NCI-H446 treated with DMSO at 0.1 percent for 48 hours (cell line): ENCODE measurements at places on chromosomes 1 and 21.
A peak's percentile ranks its signal among the peaks of the same experiment; 100 is the strongest.

DNA sequence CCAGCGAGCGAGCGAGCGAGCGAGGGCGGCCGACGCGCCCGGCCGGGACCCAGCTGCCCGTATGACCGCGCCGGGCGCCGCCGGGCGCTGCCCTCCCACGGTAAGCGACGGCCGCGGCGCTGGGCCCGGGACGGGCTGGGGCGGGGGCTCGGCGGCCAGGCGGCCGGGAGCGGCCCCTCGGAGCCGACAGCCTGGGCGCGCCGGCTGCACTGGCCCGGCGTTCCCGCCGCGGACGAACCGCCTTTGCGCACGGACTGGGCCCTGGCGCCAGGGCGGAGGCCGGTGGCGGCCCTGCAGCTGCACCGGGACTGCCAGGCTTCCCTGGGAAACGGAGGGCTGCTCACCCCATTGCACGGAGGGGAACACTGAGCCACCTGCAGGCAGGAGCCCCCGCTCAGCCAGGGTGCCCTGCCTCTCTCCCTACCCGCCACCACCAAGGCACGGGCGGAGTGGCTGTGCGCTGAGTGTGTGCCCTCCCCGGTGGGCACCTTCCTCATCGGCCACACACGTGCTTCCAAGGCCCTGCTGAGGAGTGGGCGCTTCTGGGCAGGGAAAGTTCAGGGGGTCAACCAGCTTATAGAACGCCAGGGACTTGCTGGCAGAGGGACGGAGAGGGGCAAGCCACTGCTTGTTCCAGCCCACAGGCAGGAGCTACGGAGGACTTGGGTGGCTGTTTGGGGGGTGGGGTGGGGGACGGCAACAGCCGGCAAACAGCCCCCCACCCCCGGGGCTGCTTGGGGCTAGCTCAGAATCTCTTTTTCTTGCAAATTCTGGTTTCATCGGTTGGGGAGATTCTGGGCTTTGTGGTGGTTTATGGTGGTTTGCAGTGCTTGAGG is 532 bp downstream of the CSF1 start:
- DNase-seq, result no peak

- no peak for DNase-seq
These were observed 5.8 kb downstream of the PFKL start for GRCh38 chr21:44305691-44306090.

- DNase-seq, result no peak
These were observed 6.7 kb downstream of the TAS1R3 start for GRCh38 chr1:1337793-1338147.

DNA sequence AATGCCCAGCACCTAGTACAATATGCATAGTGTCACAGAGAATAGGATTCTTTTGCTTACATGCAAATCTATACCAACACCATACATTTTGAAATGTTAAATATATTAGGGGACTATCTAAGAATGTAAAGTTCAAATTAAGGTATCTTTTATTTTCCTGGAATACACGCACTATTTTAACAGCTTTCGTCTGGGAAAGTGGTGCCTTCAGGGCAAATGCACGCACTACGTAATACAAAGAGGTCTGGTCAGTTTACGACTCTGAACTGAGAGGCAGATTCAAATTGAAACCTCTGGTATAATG is 931 bp downstream of the FUBP1 start:
- no peak for DNase-seq

GRCh38 chr1:41547781-41548560 is 63.5 kb upstream of the EDN2 start:
- DNase-seq, result no peak

DNA sequence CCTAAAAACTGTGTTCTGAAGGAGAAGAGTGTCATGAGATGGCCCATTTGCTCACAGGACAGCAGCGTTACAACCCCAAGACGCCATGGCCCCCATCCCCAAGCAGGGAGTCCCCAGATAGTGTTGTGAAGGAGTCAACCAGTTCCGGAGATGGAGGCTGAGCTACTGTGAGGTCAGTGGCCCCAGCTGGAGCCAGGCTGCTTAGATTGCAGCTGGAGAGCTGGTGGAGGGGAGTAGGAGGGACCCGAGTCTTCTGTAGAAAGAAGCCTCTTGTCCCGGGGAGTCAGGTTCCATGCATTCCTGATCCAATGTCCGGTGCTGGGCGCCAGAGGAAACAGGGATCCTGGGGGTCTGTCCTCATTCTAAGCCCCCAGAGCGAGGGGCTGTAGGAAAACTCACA is 93.5 kb upstream of the SIM2 start:
- DNase-seq, result no peak

DNA sequence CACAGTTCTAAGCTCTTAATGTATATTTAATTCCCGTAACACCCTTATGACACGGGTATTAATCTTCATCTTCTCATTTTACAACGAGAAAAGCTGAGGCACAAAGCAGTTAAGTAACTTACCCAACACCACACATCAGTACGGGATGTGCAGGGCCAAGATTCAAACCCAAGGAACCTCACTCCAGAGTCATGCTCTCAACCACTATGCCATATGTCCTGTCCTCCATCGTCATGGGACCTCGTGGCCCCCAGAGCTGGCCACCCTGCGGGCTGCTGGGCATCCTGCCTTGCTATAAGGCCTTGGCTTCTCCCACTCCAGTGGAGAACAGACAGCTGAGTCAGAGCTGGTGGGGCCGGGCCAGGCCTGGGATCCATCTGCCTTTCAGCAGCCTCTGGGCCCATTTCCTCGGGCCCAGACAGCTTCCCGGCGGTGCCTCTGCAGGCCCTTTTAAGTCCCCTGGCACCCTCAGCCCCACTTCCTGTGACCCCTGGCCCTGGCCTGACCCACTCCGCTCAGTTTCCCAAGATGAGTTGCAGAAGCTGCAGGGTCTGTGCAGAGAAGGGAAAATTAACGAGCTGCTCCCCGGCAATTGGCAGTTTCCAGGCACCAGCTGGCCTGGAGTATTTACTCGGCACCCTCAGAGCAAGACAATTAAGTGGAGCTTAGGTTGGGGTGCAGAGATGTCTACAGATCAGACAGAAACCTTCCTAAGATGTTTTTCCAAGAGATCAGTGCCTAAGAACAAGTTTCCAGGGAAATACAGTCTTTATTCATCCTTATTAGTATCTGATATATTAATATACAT is 98.2 kb downstream of the EPHB2 start:
- DNase-seq, result peak; percentile 83

DNA sequence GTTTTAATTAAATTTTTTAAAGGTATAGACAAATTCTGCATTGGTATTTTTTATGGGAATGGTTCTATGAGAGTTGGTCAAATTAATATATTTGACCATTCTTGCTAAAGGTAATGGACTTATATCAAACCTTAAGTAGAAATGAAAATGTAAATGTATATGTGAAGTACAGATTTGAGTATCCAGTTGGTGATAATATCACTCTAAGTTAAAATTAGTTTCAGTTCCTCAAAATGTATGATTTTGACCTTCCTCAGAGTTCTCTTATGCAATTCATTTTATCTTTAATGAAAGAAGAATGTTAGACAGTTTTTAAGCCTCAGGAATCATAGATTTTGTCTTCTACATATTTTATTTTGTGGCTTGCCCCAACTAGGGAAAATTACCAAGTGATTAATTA is 1291.5 kb upstream of the B3GALT2 start:
- DNase-seq, result no peak

DNA sequence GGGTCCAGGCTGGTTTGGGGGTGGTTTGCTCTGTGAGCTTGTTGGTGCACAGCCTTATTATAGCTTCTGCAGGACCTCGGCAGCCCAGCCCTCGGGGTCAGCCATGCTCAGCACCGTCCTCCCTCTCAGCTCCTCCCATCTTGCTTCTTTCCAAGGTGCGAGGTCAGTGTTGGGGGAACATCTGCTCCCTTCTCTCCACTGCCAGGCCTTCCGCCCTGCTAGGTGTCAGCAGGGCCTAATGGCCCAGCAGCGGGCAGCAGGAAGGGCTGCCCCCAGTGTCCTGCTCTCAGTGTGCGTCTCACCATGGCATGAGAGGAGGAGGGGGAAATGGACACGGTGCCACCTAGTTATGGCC is 36.5 kb upstream of the LRRC3 start:
- no peak for DNase-seq

- DNase-seq, result no peak
These were observed 122.8 kb downstream of the PLPPR5 start for GRCh38 chr1:98881901-98882300.

DNA sequence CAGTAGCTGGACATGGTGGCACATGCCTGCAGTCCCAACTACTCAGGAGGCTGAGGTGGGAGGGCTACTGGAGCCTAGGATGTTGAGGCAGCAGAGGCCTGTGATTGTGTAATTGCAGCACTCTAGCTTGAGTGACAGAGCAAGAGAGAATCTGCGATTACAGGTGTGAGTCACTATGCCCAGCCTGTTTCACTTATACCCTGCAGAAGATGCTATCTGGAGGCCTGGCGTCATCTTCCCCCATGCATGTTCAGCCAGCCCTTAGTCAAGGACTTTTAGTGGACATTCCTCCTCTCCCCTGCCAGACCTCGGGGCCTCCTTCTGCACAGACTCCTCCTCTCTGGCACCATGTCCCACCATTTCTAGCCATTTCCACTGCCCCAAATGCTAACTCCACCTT is 36.3 kb upstream of the RCC2 start:
- DNase-seq, result no peak

- DNase-seq, result no peak
These were observed 28.2 kb upstream of the FMO1 start for GRCh38 chr1:171220081-171220420.

- DNase-seq, result no peak
These were observed 20.1 kb upstream of the MACF1 start for GRCh38 chr1:39184354-39184818.

DNA sequence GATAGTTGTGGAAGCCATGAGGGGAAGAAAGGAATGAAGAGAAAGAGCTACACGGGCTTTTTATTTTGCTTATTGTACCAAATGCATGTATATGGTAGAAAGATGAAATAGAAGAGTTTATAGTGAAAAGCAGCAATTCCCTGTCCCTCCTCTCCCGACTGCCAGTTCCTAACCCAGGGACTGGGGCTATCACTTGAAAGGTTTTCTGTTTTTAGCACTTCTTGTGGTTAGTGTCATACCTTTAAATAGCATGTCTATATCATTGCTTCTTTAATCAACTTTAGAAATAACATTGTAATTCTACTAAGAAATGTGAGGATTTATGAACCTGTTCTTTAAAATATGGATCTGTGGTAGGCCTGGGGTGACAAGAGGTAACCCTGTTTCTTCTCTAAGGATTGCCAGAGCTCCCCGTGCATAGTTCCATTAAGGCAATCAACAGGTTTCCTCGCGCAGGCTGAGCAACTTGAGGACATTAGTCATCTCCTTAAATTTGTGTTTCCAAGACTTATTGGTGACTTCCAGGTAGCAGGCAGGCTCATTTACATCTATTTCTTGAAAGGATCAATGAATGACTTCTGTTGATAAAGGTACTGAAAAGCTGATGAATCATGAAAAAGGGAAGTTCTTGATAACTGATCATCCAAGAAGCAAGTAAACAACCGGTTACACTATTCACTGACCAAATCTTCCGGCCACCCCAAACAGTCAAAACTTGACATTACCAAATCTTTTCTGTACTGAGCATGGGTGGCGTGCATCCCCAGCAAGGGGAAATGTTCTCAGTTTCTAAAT is 37.8 kb upstream of the S1PR1 start:
- no peak for DNase-seq

- no peak for DNase-seq
These were observed 58.5 kb downstream of the EIF4G3 start for GRCh38 chr1:21118167-21118566.

DNA sequence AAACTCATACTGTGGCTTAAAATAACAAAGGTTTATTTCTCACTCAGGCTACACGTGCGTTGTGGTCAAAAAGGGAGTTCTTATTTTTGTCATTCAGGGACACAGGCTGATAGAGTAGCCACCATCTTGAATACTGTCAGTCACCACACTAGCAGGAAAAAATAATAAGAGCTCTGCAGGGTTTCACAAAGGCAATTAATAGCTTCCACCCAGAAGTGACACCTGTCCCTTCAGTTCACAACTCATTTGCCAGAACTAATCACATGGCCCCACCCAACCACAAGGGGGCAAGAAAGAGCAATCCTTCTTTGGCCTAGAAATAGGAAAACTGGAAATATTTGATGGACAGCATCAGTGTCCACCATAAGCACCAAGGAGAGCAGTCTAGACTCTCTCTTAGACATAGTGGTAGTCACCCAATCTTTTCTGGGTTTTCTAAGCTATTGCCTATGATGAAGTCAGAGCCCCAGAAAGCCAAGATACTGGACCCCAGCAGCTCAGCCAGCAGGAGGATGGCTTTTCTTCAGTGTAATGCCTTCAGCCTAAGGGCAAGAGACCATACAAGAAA is 8.2 kb downstream of the HAPLN2 start:
- DNase-seq, result peak; percentile 20

GRCh38 chr1:52976183-52977035 is 49.3 kb downstream of the SCP2 start:
- no peak for DNase-seq

- DNase-seq, result no peak
These were observed 4.7 kb downstream of the ARHGEF11 start for GRCh38 chr1:157040802-157041201.

- no peak for DNase-seq
These were observed 1.8 kb upstream of the OR2T6 start for GRCh38 chr1:248373761-248374160.

DNA sequence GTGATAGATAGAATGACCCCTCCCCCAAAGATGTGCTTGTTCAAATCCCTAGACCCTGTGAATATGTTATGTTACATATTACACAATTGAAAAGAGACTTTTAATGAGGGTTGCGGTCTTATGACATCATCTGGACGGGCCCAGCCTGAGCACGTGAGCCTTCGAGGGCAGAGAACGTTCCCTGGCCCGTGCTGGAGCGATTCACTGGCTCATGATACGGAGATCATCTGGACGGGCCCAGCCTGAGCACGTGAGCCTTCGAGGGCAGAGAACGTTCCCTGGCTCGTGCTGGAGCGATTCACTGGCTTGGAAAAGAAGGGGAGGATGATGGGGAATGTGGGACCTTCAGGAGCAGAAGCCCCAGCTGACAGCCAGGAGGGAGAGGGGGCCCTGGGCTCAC is 34.4 kb upstream of the COL18A1 start:
- DNase-seq, result no peak

GRCh38 chr1:2607641-2608091 is 21.1 kb downstream of the PRXL2B start:
- DNase-seq, result no peak

- no peak for DNase-seq
These were observed 71.4 kb upstream of the ESRRG start for GRCh38 chr1:216794586-216794985.

GRCh38 chr21:33974513-33975468 is 59.2 kb upstream of the ATP5PO start:
- no peak for DNase-seq

DNA sequence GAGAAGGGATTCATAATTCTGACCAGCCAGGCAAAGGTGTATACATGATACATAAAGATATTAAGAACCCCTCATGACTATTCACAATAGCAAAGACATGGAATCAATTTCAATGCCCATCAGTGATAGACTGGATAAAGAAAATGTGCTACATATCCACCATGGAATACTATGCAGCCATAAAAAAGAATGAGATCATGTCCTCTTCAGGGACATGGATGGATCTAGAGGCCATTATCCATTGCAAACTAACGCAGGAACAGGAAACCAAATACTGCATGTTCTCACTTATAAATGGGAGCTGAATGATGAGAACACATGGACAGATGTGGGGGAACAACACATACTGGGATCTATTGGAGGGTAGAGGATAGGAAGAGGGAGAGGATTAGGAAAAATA is 21.4 kb downstream of the CR1L start:
- DNase-seq, result no peak
